ENCODE measurements at places on chromosomes 5 and 9. TPM values are rescaled to one million over a fixed set of nuclear protein-coding genes. Genes with fewer than 3 reads are reported as not detected.

DNA sequence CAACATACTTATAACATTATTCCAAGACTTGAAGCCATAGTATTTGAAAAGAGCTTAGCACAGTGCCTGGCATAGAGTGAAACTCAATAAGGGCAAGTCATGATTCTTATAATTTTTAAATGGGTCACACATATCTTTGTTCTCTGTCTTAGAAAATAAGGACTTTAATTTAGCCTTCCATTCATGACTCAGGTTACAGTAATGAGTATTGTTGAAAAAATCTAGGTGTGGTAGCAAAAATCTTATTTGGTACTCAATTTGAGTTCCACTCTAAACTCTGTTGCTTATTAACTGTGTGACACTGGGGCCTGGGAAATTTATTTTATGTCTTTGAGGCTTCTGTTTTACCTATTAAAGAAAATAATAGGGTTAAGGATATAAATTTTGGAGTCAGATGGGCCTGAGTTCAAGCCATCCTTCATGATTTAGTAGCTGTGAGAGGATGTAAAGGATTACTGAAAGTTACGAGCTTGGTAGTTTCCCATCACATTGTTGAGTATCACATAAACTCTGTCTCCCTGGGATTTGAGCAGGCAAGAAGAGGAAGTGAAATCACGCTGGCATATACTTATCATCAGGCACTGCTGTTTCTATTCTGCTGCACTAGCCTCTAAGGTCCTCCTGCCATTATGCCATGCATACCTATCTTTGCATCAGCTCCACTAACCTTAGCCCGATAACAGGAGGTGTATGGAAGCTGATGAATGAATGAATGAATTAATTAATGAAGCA lies 1.5 kb downstream of the SPINK9 start:
- DNase-seq = no peak

GRCh38 chr9:133539991-133540697 lies 5.6 kb downstream of the ADAMTSL2 start:
- no peak for DNase-seq

- no peak for DNase-seq
Measured at GRCh38 chr5:17132444-17133083, 84.9 kb upstream of the BASP1 start.

DNA sequence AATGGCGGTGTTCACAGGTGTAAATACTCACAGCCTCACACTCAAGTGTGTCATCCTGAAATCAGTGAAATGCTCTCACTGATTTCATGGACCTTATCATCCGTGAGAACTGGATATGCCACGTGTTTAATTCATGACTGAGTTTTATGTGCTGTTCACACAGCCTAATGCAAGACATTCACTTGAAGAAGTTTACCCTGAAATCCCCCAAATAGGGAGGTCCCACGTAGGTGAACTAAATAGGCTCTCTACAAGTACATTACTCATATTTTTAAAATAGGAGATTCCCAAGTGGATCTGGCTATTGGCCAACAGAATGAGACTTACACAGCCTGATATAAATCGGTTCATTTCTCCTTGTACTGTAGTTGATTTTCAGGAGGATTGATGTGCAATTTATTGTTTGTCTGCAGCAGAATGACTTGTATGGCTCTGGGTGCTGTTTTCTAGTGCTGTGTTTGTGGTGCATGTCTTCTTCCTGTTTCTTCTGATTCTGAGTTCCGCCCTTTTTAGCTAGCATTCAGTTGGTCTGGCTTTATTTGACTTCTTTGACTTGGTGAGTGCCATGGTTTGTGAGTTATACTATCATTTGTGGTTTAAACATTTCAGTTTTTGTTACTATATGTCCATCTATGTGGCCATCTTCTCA lies 25.1 kb downstream of the TRIO start:
- DNase-seq = no peak

GRCh38 chr5:82476155-82476554 lies 198.0 kb upstream of the RPS23 start:
- DNase-seq = no peak

DNA sequence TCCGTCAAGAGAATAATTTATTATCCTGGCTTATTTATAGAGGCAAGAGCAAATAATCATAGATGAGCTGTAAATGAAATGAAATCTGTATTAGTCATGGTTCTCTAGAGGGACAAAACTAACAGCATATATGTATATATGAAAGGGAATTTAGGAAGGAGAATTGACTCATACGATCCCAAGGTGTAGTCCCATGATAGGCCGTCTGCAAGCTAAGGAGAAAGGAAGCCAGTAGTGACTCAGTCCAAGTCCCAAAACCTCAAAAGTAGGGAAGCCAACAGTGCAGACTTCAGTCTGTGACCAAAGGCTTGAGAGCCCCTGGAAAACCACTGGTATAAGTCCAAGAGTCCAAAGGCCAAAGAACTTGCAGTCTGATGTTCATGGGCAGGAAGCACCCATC lies 515.9 kb upstream of the CYLC2 start:
- no peak for DNase-seq

PRSS3 gene
- 61.2 TPM for total RNA-seq

DNA sequence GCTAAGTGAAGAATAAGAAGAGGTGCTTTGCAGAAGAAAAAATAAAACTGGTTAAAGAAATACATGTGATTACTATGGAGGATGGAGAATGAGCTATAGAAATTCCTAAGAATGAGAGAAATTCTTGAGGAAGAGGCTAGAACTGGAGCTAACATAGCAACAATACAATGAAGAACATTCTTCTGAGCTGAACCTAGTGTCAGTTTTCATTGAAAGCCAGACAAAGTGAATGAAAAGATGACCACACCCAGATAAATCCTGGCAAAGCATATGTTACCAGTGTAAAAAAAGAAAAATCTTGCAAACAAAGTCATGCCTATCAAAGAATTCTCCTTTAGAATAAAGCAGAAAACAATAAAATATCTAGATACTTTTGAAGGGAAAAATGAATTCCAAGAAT lies 39.6 kb downstream of the SGCD start:
- no peak for DNase-seq

FGF1 gene
- 0.98 TPM for total RNA-seq
